ENCODE measurements at places on chromosomes 3 and 15.

- no peak for DNase-seq
Measured at GRCh38 chr3:177633671-177634207, 436.5 kb upstream of the TBL1XR1 start.

GRCh38 chr15:29051422-29051821 lies 165.6 kb downstream of the APBA2 start:
- DNase-seq, result no peak

GRCh38 chr15:98728082-98728810 lies 79.9 kb downstream of the IGF1R start:
- DNase-seq, result no peak

- no peak for DNase-seq
Measured at GRCh38 chr3:123773681-123774431, 110.3 kb downstream of the MYLK start.

- no peak for DNase-seq
Measured at GRCh38 chr15:99106417-99107220, 1.7 kb downstream of the SYNM start.

DNA sequence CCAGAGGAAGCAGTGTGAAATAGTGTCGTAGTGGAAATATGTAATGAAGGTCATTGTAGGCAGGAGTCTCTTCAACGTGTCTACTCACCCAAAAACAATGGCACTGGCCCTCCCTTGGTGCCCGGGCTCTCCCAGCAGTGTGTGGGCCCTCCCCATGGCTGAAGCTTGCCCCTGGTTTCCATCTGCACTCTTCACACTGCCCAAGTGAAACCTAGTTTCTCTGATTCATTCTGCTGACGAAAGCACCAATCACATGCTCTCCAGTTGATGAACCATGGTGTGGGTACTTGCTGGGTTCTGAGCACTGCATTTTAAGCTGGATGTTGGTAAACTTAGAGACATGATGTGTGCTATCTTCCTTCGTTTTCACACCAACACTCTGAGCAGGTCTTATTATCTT lies 61.0 kb upstream of the AGBL1 start:
- DNase-seq, result no peak

DNA sequence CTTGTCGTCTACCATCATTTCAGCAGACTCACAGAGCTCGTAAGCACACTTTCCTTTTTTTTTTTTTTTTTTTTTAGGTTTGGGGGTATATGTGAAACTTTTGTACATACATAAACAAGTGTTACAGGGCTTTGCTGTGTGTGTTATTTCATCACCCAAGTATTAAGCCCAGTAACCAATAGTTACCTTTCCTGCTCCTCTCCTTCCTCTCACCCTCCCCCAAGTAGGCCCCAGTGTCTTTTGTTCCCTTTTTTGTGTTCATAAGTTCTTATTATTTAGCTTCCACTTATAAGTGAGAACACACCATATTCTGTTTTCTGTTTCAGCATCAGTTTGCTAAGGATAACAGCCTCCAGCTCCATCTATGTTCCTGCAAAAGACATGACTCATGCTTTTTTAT lies 746.8 kb downstream of the GRM7 start:
- no peak for DNase-seq

DNA sequence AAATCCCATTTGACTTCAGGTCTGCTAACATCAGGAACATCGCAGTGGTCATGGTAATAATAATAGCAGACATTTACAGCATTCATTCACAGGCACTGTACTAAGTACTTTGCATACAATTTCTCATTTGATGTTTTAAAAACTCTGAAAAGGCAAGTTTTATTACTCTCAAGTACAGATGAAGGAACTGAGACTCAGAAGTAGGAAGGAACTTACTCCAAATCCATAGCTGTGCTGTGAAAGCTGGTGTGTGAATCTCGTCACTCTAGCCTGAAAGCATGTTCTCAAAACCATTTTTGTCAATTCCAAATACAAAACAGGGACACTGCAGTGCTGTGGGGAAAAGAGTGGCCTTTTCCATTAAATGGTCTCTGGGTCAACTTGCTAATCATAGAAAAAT lies 179.9 kb downstream of the FAM43A start:
- DNase-seq, result no peak
